WTC11 (cell line): ENCODE measurements at places on chromosomes 5 and 9. TPM values are rescaled to one million over a fixed set of nuclear protein-coding genes. Genes with fewer than 3 reads are reported as not detected.

DNA sequence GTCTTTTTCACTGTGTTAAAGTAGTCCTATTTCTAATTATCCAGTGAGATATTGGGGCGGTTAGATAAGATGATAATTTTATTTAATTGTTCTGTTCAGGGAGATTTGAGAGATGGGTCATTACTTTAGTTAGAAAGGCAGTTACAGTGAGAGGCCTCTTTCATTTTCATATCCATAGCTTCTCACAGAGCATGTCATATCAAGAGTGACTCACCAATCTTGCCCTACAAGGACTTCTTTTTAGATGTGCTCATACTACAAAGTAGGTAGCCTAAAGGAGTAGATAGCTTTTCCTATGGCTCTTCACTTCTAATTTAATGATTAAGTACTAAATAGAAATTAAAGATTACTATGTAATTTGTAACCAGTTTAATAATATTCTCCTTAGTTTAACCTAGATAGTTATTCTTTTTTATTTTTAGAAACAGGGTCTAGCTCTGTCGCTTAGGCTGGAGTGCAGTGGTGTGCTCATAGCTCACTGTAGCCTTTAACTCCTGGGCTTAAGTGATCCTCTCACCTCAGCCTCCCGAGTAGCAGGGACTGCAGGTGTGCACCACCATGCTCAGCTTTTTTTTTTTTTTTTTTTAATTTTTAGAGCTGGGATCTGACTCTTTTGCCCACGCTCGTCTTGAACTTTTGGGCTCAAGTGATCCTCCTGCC lies 71.0 kb downstream of the FER start:
- peaks cover 6% of the 10 kb centered on the region for H3K4me1 ChIP-seq
- no peak overlapping the region for H3K4me3 ChIP-seq
- no peak overlapping the region for H3K27ac ChIP-seq
- H3K27me3 ChIP-seq: no peaks in the 10 kb centered on the region
- DNase-seq: no peak

GRCh38 chr9:84698323-84698722 lies 28.8 kb downstream of the NTRK2 start:
- H3K27ac ChIP-seq: no peak overlapping the region
- no peak for DNase-seq
- H3K36me3 ChIP-seq: no peaks in the 10 kb centered on the region

DNA sequence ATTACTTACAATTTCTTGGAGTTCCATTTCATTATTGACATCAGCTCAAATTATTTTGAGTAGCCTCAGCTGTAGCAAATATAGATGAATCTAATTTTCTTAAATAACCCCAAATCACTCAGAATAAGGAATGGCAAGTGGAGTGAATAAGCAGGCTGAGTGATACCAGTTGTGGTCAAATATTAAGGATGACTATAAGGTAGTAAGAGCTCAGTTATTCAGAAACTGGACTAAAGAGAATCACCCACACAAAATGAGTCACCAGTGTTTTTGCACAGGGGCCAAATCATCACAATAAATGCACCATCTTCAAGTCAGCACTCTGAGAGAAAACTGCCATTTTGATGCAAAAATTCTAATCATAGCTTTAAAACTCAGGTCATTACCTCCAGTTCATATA lies 128.9 kb upstream of the TARS1 start:
- H3K4me3 ChIP-seq: no peak overlapping the region
- H3K4me1 ChIP-seq: no peaks in the 10 kb centered on the region
- peaks cover 5% of the 10 kb centered on the region for H3K27me3 ChIP-seq
- H3K27ac ChIP-seq: no peak overlapping the region
- no peaks in the 10 kb centered on the region for H3K36me3 ChIP-seq

GGTA1 gene
- not detected in 3 replicates for total RNA-seq

DNA sequence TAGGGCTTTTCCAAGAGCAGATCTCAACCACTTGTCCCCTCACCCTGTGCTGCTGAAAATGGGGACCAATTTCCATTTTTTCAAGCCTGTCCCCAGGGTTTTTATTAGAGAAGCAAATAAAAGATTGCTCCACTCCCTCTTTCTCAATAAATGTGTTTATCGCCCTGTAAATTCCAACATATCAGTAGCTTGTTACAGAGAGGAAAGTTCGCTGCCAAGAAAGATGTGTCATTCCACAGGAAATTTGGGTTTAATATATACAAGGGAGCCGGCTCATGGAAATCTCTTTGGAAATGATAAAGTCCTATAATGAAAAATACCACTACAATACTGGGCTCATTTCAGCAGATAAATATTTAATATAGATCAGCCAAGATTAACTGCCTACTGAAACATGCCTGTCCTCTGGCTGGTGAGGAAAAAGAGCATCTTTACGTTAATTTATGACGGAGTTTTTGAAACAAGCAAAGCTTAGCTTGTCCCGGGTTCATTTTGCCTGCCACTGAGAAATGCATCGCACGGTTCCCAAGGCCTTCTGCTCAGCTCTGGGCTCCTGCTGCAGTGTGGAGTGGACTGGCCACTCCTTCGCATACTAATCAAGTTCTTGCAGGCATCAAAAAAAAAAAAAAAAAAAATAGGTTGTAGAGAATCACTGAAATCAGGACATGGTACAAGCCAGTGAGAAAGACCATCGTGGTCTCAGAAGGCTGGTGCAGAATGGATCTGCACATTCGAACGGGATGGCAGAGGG lies 84.5 kb downstream of the BRINP1 start:
- H3K27me3 ChIP-seq: no peaks in the 10 kb centered on the region
- H3K36me3 ChIP-seq: no peaks in the 10 kb centered on the region
- DNase-seq: no peak
- no peak overlapping the region for H3K4me3 ChIP-seq
- no peak overlapping the region for H3K27ac ChIP-seq
- H3K4me1 ChIP-seq: peaks cover 88% of the 10 kb centered on the region

- H3K27ac ChIP-seq: peak overlapping the region; percentile 82
- DNase-seq: no peak
- peaks cover 89% of the 10 kb centered on the region for H3K4me1 ChIP-seq
- H3K36me3 ChIP-seq: no peaks in the 10 kb centered on the region
Measured at GRCh38 chr9:27430750-27431535, 93.1 kb upstream of the IFNK start.

RNF38 gene
- total RNA-seq: 56.4 to 64.7 TPM (median 59.2 TPM) in 3 replicates

ZNF883 gene
- total RNA-seq: 22.0 to 25.4 TPM (median 22.6 TPM) in 3 replicates

DNA sequence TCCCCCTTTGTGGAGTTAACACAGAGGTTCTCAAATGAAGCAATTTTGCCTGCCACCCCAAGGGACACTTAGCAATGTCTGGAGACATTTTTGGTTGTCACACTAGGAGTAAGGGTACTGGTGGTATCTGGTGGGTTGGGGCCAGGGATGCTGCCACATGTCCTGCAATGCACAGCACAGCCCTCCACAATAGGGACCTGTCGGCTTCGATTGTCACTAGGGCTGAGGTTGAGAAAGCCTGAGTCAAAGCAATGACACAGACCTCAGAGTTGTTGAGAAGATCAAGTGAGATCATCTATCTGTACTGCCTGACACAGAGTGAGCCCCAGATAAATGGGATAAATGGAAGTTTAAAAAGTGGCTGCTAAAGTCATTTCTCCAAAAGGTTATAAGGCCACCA lies 249.2 kb upstream of the KLF4 start:
- no peaks in the 10 kb centered on the region; the same call in 1 of the 2 replicates for H3K27me3 ChIP-seq
- no peaks in the 10 kb centered on the region for H3K36me3 ChIP-seq
- no peak overlapping the region for H3K4me3 ChIP-seq
- H3K27ac ChIP-seq: no peak overlapping the region

FAM120A gene
- 53.3 to 61.5 TPM (median 60.1 TPM) in 3 replicates for total RNA-seq

MTX3 gene
- 33.6 to 37.0 TPM (median 34.6 TPM) in 3 replicates for total RNA-seq

DNA sequence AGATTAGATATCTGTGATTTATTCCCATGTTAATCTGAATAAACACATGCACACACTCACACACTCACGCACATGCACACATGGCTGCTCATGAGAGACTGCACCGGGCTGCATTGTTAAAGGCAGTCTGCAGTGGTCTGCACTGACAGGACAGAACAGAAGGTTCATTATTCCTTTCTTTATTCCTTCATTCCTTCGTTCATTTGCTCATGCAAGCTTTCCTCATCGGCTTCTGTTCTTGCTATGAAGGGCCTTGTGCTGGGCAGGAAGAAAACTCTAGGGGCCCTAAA lies 41.4 kb upstream of the FSTL4 start:
- H3K36me3 ChIP-seq: no peaks in the 10 kb centered on the region
- no peak overlapping the region for H3K27ac ChIP-seq
- H3K27me3 ChIP-seq: no peaks in the 10 kb centered on the region
- DNase-seq: no peak

KCNT1 gene
- total RNA-seq: 0.13 to 0.16 TPM (median 0.14 TPM) in 3 replicates

DNA sequence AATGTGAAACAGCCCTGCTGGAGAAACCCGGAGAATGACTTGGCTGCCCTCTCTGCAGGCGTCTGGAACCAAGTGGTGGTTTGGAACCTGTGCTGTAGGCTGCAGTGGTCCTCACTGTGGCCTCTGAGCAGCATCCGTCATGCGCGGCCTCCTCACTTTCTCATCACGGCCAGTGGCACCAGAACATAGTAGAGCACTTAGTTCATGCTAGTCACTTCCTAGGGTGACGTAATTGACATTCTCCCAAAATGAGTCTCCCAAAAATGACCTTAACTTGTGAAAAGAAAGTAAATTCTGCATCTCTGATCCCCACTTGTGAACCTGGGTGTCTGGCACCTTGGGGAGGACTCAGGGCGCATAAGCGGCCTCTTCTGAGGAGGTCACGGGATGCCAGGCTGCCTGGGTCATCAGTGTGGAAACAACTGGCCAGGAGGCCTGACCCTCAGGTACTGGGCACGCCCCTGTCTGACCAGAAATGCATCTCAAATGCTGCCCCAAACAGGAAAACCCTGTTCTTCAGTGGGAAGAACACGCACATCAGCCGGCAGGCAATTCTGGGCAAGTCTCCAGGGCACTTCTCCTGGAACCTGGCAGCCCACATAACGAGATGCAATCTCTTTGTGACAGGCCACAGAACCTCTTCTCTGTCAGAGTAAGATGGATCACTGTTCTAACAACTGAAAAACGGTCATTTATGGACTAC lies 36.6 kb upstream of the SPTLC1 start:
- H3K36me3 ChIP-seq: no peaks in the 10 kb centered on the region
- H3K27ac ChIP-seq: no peak overlapping the region
- no peaks in the 10 kb centered on the region for H3K27me3 ChIP-seq
- DNase-seq: no peak

DNA sequence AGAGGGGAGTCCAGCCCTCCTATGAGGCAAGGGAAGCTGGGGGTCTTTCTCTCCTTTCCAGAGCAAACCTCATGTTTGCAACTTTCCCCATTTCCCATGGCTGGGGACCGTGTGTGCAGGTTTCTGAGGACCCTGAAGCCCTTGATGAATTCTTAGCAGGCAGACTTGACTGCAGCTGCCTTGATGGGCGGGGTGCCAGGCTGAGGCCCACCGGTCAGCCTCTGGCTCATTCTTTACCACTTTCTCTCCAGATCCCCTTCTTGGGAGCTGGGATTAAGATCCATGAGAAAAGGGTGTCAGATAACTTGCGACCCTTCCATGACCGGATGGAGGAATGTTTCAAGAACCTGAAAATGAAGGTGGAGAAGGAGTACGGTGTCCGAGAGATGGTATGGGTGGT lies 30.0 kb upstream of the FOXI1 start:
- no peak overlapping the region for H3K27ac ChIP-seq
- H3K4me1 ChIP-seq: peaks cover under 1% of the 10 kb centered on the region; the same call in 1 of the 2 replicates
- DNase-seq: no peak
- no peak overlapping the region for H3K4me3 ChIP-seq
- no peaks in the 10 kb centered on the region for H3K36me3 ChIP-seq

TARS1 gene
- 253 to 304 TPM (median 256 TPM) in 3 replicates for total RNA-seq

LCNL1 gene
- 0.27 to 0.50 TPM (median 0.34 TPM) in 3 replicates for total RNA-seq

CDHR2 gene
- 0.44 to 1.1 TPM (median 0.63 TPM) in 3 replicates for total RNA-seq

MEIKIN gene
- total RNA-seq: not detected in 3 replicates

DNA sequence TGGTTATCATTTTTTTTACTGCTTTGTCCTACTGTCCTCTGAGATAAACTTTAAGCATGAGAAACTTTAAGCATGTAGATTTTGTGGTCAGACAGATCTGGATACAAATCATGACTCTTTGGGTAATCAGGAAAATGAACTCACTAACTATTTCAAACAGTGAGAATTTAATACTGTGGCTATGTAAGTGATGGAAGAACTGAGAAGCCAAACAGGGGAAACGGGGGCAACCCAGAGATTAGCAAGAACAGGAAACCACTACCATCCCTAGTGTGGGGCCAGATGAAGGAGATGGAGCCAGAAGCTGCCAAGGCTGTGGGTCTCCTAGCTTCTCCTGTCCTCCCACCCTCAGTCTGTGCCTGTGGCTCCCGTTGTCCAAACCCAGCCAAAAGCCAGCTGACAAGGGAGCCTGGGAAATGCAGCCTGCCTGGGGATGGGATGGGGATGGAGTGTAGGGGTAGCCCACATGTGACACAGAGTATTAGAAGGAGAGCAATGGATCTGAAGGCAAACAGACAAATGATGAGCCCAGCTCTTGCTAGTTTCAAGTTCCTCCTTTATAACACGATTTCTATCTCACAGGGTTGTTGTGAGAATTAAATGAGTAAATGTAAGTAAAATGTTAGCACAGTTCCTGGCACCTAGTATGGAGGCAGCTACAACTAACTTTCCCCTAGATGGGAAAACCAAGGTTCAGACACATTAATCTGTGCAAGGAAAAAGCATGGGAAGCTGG lies 27.7 kb upstream of the CDC23 start:
- no peak for DNase-seq
- no peaks in the 10 kb centered on the region for H3K36me3 ChIP-seq
- no peak overlapping the region for H3K27ac ChIP-seq
- peak overlapping the region; percentile 64 for H3K4me3 ChIP-seq
- peaks cover 57% of the 10 kb centered on the region for H3K27me3 ChIP-seq
- peaks cover 9% of the 10 kb centered on the region for H3K4me1 ChIP-seq

GRCh38 chr5:160537116-160537515 lies 115.5 kb downstream of the PTTG1 start:
- no peaks in the 10 kb centered on the region for H3K27me3 ChIP-seq
- H3K36me3 ChIP-seq: no peaks in the 10 kb centered on the region
- no peak overlapping the region for H3K27ac ChIP-seq
- no peak overlapping the region for H3K4me3 ChIP-seq
- H3K4me1 ChIP-seq: peaks cover 11% of the 10 kb centered on the region
- no peak for DNase-seq

GRCh38 chr5:10562201-10563109 lies 1.4 kb upstream of the ANKRD33B start:
- peak; percentile 40 for DNase-seq
- H3K4me1 ChIP-seq: peaks cover 10% of the 10 kb centered on the region
- H3K36me3 ChIP-seq: no peaks in the 10 kb centered on the region
- no peak overlapping the region for H3K27ac ChIP-seq
- peaks cover 75% of the 10 kb centered on the region for H3K27me3 ChIP-seq

- H3K36me3 ChIP-seq: no peaks in the 10 kb centered on the region
- H3K4me3 ChIP-seq: no peak overlapping the region
- no peaks in the 10 kb centered on the region for H3K4me1 ChIP-seq
- DNase-seq: no peak
Measured at GRCh38 chr9:108511307-108511706, 344.5 kb downstream of the ACTL7B start.
